ENCODE measurements at places on chromosomes 5 and 9.

GRCh38 chr9:109640580-109641371, 139.2 kb upstream of the PALM2AKAP2 start:
- peak; percentile 87 for DNase-seq

DNA sequence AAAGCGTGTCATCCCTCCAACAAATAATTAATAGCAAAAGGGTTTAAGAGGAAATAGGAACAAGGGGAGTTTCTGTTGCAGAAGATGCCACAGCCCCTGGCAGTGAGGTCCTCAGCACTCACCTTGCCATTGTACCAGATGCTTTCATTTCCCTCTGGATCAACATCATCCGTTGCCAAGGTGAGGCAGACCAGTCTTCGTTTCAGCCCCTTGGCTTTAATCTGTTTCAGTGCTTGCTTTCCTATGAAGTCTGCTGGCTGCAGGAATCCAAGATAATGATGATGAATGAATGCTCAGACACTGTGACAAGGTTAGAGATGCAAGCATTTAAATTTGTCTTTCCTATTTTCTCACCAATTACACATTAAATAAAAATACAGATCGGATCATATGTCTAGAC, 20.0 kb upstream of the ARSB start:
- DNase-seq, result no peak

DNA sequence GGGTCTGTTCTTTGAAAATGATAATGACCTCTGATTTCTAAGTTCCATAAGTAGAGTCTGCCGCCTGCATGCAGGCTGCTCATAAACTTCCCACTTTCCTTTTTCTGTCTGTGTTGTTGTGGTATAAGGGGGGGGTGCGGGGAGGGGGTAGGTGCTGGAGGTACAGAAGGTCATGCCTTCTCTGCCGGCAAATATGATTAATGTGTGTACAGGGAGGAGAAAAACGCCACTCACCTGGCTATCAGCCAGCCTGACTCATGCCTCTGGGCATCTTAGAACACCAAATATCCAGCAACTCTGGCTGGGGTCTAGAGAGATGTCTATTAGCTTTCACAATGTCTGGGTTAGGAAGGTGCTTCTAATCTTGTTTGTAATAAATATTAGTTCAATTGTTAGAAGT, 128.3 kb downstream of the EFNA5 start:
- DNase-seq, result peak; percentile 32

GRCh38 chr5:72000707-72001106, 106.6 kb upstream of the MAP1B start:
- no peak for DNase-seq

DNA sequence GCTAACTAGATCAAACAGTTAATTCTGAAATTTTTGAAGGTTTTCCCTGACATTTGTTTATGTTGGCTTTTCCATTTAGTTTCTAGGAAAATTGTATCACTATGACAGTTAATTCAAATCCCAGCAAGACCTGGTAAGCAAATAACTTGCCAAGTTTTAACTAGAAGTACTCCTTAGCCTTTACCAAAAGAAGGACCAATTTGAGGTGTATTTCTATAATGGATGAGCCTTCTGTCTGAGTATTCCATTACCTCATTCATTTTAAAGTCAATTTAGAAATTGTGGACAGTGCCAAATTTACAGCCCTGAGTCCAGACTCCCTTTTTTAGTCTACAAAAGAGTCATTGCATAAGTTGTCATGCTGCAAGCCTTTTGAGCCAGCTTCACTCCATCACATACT, 687.6 kb downstream of the CETN3 start:
- peak; percentile 85 for DNase-seq

- DNase-seq, result no peak
Observed at GRCh38 chr9:132249123-132249522, 87.3 kb downstream of the NTNG2 start.

DNA sequence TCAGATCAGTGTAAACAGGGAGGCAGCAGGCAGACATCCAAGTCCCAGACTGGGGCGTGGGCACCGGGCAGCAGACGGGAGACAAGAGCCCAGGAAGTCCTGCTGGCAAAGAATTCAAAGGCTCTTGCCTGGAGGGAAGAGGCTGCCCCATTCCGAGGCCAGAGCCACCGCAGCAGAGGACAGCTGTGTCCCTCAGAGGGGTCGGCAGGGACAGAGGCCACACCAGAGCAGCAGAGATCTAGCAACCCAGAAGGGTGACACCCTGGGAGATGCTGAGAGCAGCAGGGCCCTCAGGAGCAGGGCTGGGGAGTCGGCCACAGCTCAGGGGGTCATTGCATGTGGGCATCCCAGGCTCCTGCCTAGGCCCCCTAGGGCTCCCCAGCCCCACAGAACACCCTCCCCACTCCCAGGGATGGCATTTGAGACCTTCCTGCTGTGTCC, 29.1 kb downstream of the ADAMTS2 start:
- DNase-seq, result no peak

- no peak for DNase-seq
Observed at GRCh38 chr9:130262061-130262745, 3.4 kb upstream of the HMCN2 start.

GRCh38 chr9:34563262-34563661, 26.3 kb downstream of the CNTFR start:
- DNase-seq, result no peak

GRCh38 chr5:137858223-137858916, 9.3 kb upstream of the MYOT start:
- peak; percentile 47 for DNase-seq

DNA sequence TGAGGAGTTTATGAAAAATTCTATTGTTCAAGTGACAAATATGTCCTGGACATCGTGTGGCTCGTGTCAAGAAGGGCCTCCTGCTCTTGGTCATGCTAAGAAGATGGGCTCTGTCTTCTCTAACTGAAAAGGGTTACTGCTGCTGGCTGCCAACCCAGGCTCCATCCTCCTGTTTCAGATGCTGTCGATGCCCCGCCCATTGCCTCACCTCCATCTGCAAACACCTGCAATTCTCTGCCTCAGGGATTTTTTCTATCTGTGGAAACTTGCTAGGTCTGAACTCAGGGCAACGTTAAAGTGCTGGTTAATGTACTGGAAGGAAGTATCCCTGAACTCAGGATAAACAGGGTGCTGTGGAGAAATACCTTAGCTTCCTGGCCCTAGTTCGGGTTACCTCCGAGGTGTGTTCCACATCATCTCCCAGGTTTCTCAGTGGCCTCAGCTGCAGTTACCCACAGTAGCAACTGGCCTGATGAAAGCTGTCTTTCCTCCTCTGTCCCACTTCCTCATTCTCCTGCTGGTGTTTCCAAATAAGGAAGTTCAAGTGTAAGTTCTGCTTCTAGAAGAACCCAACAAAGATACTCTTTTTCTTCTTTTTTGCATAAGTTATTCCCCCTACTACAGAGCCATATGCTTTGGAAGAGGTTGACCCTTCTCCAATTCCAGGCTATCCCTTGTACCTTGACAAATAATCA, 151.7 kb upstream of the SMIM23 start:
- no peak for DNase-seq

- DNase-seq, result no peak
Observed at GRCh38 chr5:157740229-157740610, 3.3 kb upstream of the LSM11 start.

- DNase-seq, result peak; percentile 82
Observed at GRCh38 chr5:139655727-139656271, 7.7 kb downstream of the CXXC5 start.

DNA sequence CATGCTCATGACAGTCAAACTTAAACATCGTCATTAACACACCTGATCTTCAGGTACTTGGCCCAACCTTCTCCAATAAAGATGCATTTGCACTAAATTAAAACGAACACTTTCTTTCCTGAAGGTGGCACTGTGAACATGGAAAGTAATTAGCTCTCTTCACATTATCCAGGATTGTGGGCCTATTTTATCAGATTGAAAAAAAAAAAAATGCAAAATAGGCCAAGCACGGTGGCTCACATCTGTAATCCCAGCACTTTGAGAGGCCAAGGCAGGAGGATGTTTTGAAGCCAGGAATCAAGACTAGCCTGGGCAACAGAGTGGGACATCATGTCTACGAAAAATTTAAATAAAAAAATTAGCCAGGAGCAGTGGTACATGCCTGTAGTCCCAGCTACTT, 14.4 kb upstream of the CDC20B start:
- no peak for DNase-seq

DNA sequence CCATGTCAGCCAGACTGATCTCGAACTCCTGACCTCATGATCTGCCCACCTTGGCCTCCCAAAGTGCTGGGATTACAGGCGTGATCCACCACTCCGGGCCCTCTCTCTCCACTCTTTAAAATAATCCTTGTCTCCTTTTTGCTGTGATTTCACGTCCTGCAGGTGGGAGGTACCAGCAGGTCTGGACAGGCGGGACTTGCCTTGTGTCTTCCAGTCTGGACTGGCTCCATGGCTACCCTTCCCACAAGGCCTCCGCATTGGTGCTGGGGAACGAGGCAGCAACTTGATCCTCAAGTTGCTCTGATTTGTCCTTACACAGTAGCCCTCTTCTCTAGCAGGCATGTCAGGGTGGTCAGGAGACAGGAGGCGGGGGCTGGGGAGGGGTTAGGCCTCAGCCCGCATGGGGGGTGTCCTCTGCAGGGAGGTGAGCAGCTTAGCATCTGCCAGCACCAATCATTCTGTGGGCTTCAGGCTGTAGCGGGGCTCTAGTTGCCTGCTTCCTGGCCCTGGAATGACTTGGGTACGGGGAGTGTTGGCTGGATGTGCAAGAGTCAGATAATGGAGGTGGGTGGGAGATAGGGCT, 54.3 kb downstream of the TENT4A start:
- DNase-seq, result no peak

GRCh38 chr5:61678966-61679365, 346.9 kb downstream of the ZSWIM6 start:
- DNase-seq, result no peak

- peak; percentile 19 for DNase-seq
Observed at GRCh38 chr5:167576126-167576525, 715.3 kb upstream of the WWC1 start.

Data from muscle of leg (tissue), 16 donors.